ENCODE measurements at places on chromosomes 7 and 10. TPM values are rescaled to one million over a fixed set of nuclear protein-coding genes. Genes with fewer than 3 reads are reported as not detected.

DNA sequence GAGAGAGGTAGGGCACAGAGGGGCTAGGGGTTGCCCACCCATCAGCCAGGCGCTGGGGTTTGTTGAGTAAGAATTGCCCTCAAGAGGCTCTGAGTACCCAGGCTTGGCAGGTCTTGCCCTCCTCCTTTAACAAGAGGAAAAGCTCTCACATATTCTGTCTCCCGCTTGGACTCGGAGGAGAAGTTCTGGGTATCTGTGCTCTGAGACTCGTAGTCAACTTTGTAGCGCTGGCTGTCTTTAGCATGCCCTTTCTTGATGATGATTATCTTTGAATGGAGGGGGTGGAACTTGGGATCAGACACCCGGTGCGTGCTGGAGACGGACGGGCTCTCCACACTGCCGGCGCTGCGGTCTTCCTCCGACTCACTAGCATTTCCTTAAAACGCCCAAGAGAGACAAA lies 4.0 kb downstream of the IGFBP3 start:
- no peak overlapping the region for H3K27ac ChIP-seq
- no peak for DNase-seq
- peaks cover 19% of the 10 kb centered on the region for H3K36me3 ChIP-seq
- H3K4me3 ChIP-seq, result no peak overlapping the region

DNA sequence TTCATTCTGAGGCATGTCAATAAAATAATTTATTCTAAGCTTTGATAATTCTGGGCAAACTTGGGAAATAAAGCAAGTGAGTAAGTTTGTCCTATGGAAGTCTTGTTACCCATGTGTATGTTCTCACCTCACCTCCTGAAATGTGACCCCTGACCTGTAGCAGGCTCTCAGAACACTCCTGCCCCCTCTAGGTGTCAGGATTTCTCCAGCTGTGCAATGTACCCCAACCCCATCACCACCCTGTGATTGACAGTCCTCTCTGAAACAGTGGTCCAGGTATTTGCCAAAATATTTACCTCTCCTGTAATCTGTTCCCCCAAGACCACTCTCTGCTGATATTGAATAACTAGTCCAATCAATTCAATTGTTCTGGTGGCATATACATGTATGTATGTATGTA lies 122.6 kb upstream of the PTER start:
- no peaks in the 10 kb centered on the region for H3K4me1 ChIP-seq
- no peak for DNase-seq
- H3K36me3 ChIP-seq, result no peaks in the 10 kb centered on the region
- no peak overlapping the region for H3K4me3 ChIP-seq

DNA sequence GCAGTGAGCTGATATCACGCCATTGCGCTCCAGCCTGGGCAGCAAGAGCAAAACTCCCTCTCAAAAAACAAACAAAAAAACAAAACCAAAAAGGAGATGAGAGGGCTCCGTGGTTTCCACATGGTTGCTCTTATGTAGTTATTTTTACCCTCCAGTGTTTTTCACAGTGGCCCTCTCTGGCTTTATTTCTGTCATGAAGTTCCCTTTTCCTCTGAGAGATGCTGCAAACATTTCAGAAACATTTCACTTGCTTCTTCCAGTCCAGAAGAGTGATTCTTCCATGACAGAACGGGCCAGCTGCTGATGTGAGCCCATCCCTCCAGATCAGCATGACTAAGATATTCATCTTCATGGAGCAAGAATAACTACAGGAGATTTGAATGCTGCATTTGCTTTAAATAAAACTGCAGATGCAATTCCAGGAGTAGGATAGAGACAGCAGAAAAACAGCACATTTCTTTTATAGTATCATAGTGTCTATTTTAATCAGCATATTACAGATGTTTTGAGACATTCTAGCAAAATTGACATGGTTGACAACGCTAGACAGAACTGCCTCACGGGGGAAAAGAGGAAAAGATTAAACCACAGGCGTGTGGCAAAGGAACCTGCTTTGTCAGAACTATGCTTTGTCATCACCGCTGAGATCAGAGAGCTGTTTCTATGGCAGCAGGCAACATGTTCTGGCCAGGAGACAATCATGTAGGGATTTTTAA lies 40.3 kb downstream of the NRCAM start:
- H3K27ac ChIP-seq, result no peak overlapping the region
- no peaks in the 10 kb centered on the region for H3K36me3 ChIP-seq
- no peaks in the 10 kb centered on the region for H3K4me1 ChIP-seq
- DNase-seq, result no peak
- H3K27me3 ChIP-seq, result no peaks in the 10 kb centered on the region

- no peak overlapping the region for H3K4me3 ChIP-seq
- H3K27ac ChIP-seq, result no peak overlapping the region
- H3K27me3 ChIP-seq, result no peaks in the 10 kb centered on the region
These were observed 258.8 kb downstream of the THSD7A start for GRCh38 chr7:11573128-11573750.

- no peak overlapping the region for H3K27ac ChIP-seq
- no peak overlapping the region for H3K4me3 ChIP-seq
- no peaks in the 10 kb centered on the region for H3K4me1 ChIP-seq
- no peaks in the 10 kb centered on the region for H3K36me3 ChIP-seq
- no peaks in the 10 kb centered on the region for H3K27me3 ChIP-seq
These were observed 57.9 kb downstream of the ZNF22 start for GRCh38 chr10:45058580-45058979.

DNA sequence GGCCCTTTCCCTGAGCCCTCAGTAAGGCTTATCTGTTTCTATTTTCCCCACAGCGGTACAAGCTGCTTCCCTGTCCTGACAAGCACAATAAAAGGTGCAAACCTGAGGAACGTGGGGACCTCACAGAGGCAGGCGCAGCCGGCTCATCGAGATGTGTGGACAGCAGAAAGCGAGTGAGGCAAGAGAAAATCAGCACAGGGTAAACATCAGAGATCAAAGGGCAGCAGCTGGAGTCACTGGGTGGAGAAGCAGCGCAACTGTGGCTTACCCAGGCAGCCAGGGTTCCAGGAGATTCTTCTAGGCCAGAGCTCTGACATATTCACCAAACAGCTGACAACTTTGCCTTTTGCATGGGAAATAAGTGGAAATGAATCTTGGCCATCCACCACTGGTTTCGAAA lies 212.6 kb downstream of the WDR11 start:
- H3K4me3 ChIP-seq, result no peak overlapping the region
- no peaks in the 10 kb centered on the region for H3K36me3 ChIP-seq
- H3K27ac ChIP-seq, result no peak overlapping the region

DNA sequence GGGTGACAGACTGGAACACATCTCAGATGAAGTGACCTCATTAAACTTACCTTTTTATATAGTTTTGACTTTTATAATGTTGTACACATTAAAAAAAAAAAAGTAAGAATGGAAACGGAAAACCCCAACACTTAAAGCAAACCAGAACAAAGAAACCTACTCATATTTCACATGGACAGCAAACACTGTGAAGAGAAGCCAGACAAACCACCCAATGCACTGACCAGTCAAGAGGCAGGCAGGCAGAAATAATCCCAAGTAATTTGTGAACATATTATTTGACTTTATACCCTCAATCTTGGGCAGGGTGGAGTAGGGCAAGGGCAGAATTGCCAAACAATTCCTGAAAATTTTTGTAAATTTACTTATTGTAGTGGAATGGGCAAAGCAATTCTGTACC lies 39.8 kb downstream of the WAPL start:
- no peak for DNase-seq
- H3K36me3 ChIP-seq, result peaks cover 74% of the 10 kb centered on the region
- H3K27ac ChIP-seq, result no peak overlapping the region
- H3K4me1 ChIP-seq, result no peaks in the 10 kb centered on the region
- H3K4me3 ChIP-seq, result no peak overlapping the region
- no peaks in the 10 kb centered on the region for H3K27me3 ChIP-seq

- peaks cover 24% of the 10 kb centered on the region for H3K4me1 ChIP-seq
- H3K27ac ChIP-seq, result no peak overlapping the region
- H3K36me3 ChIP-seq, result peaks cover 53% of the 10 kb centered on the region
- H3K4me3 ChIP-seq, result no peak overlapping the region
- no peaks in the 10 kb centered on the region for H3K27me3 ChIP-seq
These were observed 2.5 kb downstream of the TNKS2 start for GRCh38 chr10:91800756-91801155.

- DNase-seq, result no peak
- no peaks in the 10 kb centered on the region for H3K36me3 ChIP-seq
- no peaks in the 10 kb centered on the region for H3K27me3 ChIP-seq
- H3K4me1 ChIP-seq, result no peaks in the 10 kb centered on the region
- H3K27ac ChIP-seq, result no peak overlapping the region
These were observed 20.1 kb downstream of the ANK3 start for GRCh38 chr10:60369547-60369930.

GRCh38 chr7:109235316-109235715 lies 665.6 kb downstream of the DNAJB9 start:
- no peaks in the 10 kb centered on the region for H3K36me3 ChIP-seq
- no peak overlapping the region for H3K27ac ChIP-seq
- no peaks in the 10 kb centered on the region for H3K27me3 ChIP-seq

- no peaks in the 10 kb centered on the region for H3K27me3 ChIP-seq
- no peaks in the 10 kb centered on the region for H3K4me1 ChIP-seq
- peak; percentile 60 for DNase-seq
These were observed 149.8 kb upstream of the HDAC9 start for GRCh38 chr7:18345641-18346234.

- no peak overlapping the region for H3K4me3 ChIP-seq
- no peaks in the 10 kb centered on the region for H3K4me1 ChIP-seq
- no peak for DNase-seq
- H3K27me3 ChIP-seq, result peaks cover 14% of the 10 kb centered on the region
- H3K27ac ChIP-seq, result no peak overlapping the region
These were observed 121.3 kb upstream of the HABP2 start for GRCh38 chr10:113431398-113432160.

- no peak overlapping the region for H3K27ac ChIP-seq
- H3K4me3 ChIP-seq, result no peak overlapping the region
- DNase-seq, result peak; percentile 59
- no peaks in the 10 kb centered on the region for H3K36me3 ChIP-seq
- peaks cover 10% of the 10 kb centered on the region for H3K4me1 ChIP-seq
- no peaks in the 10 kb centered on the region for H3K27me3 ChIP-seq
These were observed 458.5 kb downstream of the KCNMA1 start for GRCh38 chr10:77179015-77179695.

DNA sequence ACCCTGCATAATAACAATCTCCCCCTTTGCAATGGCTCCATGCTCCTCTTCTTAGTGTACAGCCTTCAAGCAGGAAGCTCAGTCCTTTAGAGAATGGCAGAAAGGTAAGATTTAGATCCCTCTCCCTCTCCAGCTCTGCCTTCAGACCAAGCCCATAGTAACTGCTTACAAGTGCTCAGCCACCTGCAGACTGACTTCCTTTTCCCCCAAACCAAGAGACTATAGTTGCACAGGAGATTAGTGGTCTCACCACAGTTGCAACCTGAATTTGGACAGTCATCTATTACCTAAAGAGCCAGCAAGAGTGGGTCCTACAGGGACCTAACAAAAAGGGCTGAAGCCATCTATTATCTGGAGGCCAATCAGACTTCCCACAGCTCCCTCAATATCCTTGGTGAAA lies 16.5 kb downstream of the FBXL13 start:
- no peak overlapping the region for H3K4me3 ChIP-seq
- no peak for DNase-seq
- H3K4me1 ChIP-seq, result no peaks in the 10 kb centered on the region
- no peak overlapping the region for H3K27ac ChIP-seq
- no peaks in the 10 kb centered on the region for H3K36me3 ChIP-seq

- no peak overlapping the region for H3K4me3 ChIP-seq
- H3K4me1 ChIP-seq, result no peaks in the 10 kb centered on the region
- no peak overlapping the region for H3K27ac ChIP-seq
- H3K27me3 ChIP-seq, result no peaks in the 10 kb centered on the region
- H3K36me3 ChIP-seq, result no peaks in the 10 kb centered on the region
These were observed 357.4 kb downstream of the PPP1R3A start for GRCh38 chr7:113561446-113561845.

DNA sequence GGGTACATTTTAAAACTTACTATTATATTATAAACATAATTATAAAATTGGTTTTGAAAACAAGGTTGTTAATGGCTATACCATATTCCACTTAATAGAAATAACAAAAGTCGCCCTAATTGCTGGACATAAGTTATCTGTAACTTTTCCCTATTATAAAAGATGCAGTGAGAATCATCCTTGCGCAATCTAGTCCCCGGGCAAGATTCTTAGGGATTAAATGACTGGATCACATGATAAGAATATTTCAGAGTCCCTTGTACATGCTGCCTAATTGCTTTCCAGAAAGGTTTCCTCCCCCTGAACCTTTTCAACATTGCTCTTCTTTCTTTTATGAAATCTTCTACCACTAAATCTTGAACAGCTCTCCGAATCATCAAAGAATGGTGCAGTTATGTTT lies 479.8 kb upstream of the MKI67 start:
- H3K27ac ChIP-seq, result no peak overlapping the region
- no peak overlapping the region for H3K4me3 ChIP-seq
- no peaks in the 10 kb centered on the region for H3K4me1 ChIP-seq
- H3K27me3 ChIP-seq, result no peaks in the 10 kb centered on the region

GRCh38 chr10:124039483-124040013 lies 53.9 kb downstream of the CHST15 start:
- no peak for DNase-seq
- H3K27me3 ChIP-seq, result no peaks in the 10 kb centered on the region
- no peak overlapping the region for H3K27ac ChIP-seq
- H3K4me1 ChIP-seq, result no peaks in the 10 kb centered on the region
- no peak overlapping the region for H3K4me3 ChIP-seq

- no peaks in the 10 kb centered on the region for H3K4me1 ChIP-seq
- no peaks in the 10 kb centered on the region for H3K36me3 ChIP-seq
- H3K4me3 ChIP-seq, result no peak within 1 kb of the TSS
- H3K27ac ChIP-seq, result no peak within 1 kb of the TSS
These were observed at the start of gene HK1 for GRCh38 chr10:69278446-69278963. Gene HK1, plus strand, starts transcription at chr10:69278496.

DNA sequence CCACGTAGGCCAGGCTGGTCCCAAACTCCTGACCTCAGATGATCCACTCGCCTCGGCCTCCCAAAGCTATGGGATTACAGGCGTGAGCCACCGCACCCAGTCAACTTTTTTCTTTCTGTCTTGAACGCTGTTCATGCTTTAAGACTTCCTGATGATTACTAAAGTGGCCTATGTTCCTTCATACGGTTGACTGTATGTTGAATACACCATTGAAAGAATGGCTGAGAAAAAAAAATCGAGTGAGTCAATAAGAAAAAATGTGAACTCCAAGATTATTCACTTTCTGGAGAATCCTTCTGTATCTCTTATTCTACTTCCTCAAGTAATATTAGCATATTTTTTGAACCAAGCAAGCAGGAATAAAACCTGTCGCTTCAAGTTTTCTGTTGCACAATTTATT lies 955.0 kb downstream of the GATA3 start:
- DNase-seq, result no peak
- H3K36me3 ChIP-seq, result no peaks in the 10 kb centered on the region
- H3K27me3 ChIP-seq, result no peaks in the 10 kb centered on the region
- no peak overlapping the region for H3K4me3 ChIP-seq

GRCh38 chr7:16135658-16136057 lies 285.7 kb downstream of the CRPPA start:
- no peaks in the 10 kb centered on the region for H3K36me3 ChIP-seq
- H3K27ac ChIP-seq, result no peak overlapping the region

- no peaks in the 10 kb centered on the region for H3K4me1 ChIP-seq
- no peaks in the 10 kb centered on the region for H3K36me3 ChIP-seq
- no peak overlapping the region for H3K4me3 ChIP-seq
These were observed 552.5 kb upstream of the SORCS1 start for GRCh38 chr10:107717046-107717445.

GRCh38 chr10:96651998-96652431 lies 65.2 kb upstream of the TM9SF3 start:
- no peaks in the 10 kb centered on the region for H3K36me3 ChIP-seq
- H3K27ac ChIP-seq, result no peak overlapping the region
- no peak overlapping the region for H3K4me3 ChIP-seq
- H3K27me3 ChIP-seq, result no peaks in the 10 kb centered on the region

PAPOLB gene
- total RNA-seq, result not detected

ABCB1 gene
- total RNA-seq, result 3.0 TPM

IRF5 gene
- total RNA-seq, result not detected

CALCR gene
- total RNA-seq, result not detected

SAMD9 gene
- total RNA-seq, result 11.1 TPM

AS3MT gene
- total RNA-seq, result 0.45 TPM

MBL2 gene
- total RNA-seq, result not detected

CYP17A1 gene
- total RNA-seq, result not detected

FAM131B gene
- total RNA-seq, result 0.41 TPM
